ENCODE measurements at places on chromosomes 7 and 10.
A peak's percentile ranks its signal among the peaks of the same experiment; 100 is the strongest.

DNA sequence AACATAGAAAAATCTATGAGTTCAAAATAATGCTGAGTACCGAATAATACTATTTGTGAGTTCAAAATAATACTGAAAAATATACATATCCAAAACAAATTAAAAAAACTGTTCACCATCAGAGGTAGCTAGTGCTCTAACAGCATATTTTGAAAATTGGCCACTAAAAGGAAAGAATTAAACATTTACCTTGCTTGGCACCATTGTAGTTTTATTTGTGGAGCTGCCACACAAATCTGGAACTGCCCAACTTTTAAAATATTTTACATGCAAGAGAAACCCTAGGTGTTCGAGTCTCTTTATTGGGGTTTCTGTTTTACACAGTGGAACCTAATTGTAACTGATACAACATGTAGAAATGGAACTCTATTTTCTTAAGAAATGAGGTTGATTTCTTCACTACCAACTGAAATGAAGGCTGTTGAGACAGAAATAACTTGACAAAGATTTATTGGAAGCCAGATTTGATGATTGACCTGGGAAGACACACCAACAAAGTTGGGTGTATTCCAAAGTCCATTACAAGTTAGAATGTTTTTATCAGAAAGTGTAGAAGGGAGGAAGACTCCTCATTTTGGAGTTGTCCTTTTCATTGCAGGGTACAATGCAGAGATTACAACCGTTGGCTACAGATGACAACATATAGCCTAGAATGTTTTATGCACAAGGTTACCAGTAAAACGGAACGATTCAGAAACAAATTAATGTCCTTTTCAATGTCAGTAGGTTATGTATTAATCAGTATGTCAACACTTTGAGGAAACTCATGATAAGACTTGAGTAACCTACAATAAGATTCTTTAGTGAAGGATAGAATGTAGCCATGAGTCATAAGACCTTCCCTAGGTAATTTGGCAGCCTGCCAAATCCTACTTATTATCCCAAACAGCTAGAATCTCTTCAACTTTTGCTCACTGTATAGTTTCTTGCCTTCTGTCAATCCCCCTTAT is 73.8 kb upstream of the PAPSS2 start:
- DNase-seq = no peak

DNA sequence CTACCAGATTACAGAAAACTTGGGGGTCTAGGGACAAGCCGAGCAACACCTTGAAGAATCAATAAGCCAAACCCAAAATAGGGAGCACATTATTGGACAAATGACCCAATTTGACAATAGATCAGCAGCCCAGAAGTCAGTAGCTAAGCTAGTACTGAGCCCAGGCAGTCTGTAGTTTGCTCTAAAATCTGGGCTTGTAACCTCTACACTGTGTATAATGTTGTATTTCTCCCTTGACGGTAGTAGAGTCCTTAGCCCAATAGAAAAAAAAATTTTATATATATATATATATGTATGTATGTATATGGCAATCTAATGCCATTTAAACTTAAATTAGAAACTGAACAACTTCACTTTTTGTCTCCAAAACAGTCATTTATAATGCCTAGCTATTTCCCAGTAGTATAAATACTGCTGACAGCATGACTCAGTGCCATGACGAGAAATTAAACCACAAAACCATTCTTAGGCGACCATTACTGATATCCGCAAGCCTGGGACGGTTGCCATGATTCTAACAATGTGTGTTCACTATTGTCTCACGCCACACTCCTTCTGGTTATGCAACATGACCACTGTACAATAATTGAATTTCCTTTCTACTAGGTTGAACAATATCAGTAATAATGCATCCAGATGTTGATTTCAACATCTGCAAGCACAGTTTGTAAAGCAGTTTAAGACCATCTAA is 110.5 kb downstream of the IPMK start:
- peak; percentile 72 for DNase-seq

GRCh38 chr10:86344281-86344680 is 22.3 kb downstream of the GRID1 start:
- no peak for DNase-seq

- DNase-seq = no peak
These were observed 310.6 kb downstream of the HDAC9 start for GRCh38 chr7:18806177-18806576.

DNA sequence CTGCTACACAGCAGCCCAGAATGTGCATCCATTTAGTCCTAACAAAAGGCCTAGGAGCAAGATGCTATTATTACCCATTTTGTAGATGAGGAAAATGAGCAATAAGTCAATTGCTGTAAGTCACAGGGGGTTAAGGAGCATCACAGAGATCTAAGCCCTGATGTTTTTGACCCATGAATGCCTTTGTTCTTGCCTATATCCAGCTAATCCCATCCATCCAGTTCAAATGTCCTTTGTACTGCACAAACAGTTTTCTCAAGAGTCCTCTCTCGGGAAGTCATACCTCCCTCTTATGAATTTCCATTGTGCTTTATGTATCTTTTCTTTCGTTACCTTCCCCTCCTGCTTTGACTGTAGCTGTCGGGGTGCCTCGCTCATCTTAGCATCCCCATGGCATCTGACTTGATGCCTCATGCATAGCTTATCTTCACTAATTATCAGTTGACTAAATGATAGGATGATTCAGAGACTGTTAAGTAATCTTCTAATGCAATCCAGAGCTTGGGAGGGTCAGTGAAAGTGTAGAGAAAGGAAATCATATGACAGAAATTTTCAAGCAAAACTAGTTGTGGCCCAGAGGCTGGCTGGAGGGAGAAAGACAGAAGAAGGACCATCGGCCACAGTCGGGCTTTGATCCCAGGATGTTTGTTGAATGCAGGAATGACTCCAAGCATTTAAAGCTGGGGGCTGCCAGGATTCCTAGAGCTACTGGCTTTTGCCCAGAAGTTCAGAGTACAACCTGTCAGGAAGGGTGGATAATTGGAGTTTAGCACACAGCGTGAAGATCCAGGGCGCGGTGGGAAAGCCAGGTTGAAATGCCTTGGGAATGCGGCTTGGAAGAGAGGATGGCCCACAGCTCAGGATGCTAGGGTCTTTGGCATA is 23.5 kb downstream of the BLVRA start:
- DNase-seq = peak; percentile 28

DNA sequence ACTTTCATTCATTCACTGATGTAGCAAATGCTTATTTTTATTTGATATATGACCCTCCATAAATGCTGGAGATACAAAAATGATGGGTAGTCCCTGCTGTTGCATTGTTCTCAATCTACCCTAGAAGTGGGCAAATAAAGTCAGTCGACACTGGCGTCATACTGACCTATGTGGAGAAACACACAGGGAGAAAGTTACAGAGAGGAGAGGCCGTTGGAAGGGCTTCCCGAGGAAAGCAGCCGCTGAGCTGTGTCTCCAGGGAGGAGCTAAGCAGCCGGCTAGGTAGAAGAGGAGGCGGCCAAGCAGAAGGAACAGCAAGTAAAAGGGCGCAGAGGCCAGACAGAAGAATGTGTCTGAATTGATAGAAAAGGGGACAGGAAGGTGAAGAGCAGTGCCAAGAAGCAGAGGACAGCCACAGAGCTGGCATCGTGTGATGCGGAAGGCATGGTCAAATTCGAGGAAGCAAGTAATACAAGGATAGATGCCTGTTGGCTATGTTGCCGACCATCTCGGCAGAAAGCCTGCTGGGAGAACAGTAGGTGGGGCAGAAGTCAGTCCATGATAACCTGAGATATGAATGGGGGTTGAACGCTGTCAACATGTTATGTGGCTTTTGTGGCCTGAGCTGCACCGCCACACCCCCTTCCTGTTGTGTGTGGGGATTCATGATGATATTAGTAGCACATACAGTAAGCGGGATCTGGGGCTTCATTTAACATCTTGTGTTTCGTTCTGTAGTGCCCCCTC is 25.9 kb downstream of the ST8SIA6 start:
- no peak for DNase-seq
